Ureter (tissue), 1 donor: ENCODE measurements at places on chromosomes 6 and 20. TPM values are rescaled to one million over a fixed set of nuclear protein-coding genes. Genes with fewer than 3 reads are reported as not detected.

Gene AIF1
- 6.7 TPM for total RNA-seq

Gene CTCFL
- not detected for total RNA-seq

Gene BEND6
- total RNA-seq: 4.1 TPM

Gene MYBL2
- total RNA-seq: 0.60 TPM

Gene BNIP5
- not detected for total RNA-seq
